Activated CD8-positive, alpha-beta memory T cell treated with anti-CD3 and anti-CD28 coated beads for 1 hour (primary cell): ENCODE measurements at places on chromosomes 12 and 14.

DNA sequence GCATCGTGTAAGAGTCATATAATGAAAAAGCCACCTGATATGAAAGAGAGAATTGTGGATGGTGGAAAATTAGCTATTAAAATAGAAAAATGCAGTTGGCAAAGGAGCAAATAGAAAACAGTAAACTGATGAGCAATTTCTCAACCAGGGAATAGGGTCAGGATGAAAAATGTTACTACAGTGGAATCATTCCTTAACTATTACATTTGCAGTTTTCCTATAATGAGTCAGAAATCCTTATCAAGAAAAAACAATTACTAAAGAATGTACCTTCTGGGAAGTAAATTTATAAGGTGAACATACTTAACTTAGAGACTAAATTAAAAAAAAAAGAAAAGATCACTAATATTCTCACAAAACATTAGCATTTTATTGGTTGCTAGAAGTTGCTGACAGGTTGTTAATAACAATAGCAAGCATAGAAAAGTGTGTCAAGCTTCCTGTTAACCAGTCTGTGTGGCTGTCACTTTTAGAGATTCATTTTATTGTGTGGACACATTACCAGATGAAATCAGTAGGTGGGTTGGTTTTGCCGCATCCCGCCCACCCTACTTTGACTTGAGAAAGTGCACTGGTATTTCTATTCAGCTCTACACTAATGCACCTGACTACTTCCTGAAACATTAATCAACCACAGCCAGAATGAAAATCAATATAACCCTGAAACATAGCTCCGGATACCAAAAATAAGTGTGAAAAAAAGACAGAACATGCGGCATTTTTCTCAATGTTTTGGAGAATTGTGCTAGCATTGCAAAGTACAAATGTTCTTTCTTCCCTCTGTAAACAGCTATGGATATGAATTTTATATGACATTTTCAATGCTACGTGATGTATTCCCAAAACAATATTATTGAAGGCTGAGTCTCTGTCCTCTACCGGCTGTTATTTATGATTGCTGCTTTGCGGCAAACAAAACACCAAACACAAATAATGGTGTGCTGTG is 576.7 kb downstream of the SLC16A7 start:
- DNase-seq: no peak

DNA sequence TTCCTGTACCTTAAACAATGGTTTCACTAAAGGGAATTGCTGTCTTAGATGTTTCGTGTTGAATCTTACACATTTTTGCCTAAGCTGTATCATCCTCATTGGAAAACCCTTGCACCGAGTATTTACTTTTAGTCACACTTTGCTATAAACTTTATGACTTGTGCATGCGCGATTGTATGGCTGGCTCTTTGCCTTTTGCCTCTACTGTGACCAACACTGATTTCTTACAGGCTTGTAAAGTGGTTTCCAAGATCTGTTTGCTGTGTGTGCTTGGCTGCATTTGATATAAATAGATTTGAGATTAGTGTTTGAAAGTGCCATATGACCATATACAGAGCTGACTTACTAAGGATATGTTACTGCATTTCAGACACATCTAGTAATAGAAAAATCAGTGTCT is 40.5 kb downstream of the RASSF3 start:
- DNase-seq: no peak

GRCh38 chr14:33776871-33777270 is 174.0 kb downstream of the EGLN3 start:
- DNase-seq: no peak

DNA sequence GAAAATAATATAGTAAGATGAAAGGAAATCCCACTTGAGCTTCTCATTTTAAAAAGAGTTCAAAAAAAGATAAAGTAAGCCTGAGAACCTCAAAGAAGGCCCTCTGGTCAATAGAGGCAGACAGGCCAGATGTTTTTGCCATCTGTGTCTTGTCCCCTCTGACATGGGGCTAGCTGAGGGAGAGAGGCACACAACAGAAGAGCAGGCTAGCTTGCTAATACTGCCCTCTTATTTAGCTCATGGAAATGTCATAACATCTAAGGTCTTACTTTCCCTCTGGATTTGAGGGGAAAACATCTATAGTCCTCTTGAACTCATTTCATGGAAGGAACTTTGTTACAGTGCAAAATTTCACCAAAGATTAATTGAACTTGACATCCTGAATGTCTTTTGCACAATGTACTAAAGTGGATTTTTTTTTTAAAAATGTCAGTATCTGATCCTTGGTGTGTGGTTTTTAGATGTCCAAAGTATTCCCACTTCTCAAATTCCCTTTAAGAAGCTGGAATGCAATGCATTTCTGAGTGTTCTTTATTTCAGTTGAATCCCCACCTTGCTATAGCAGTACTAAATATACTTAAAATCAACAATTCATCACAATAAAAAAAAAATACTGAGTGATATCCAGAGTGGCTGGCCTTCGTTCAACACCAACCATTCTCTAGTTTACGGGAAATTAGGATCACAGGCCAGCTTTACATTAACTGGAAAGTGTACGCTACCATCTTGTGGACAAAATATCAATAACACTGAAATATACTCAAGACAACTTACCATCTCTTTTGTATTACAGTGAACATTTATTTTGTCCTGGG is 176.7 kb downstream of the PAH start:
- DNase-seq: no peak

- DNase-seq: no peak
These were observed 44.4 kb downstream of the GIT2 start for GRCh38 chr12:109951751-109952150.

GRCh38 chr12:124115976-124116690 is 143.1 kb downstream of the ZNF664 start:
- no peak for DNase-seq

- DNase-seq: no peak
These were observed 174.1 kb upstream of the PDZRN4 start for GRCh38 chr12:41013881-41014642.

DNA sequence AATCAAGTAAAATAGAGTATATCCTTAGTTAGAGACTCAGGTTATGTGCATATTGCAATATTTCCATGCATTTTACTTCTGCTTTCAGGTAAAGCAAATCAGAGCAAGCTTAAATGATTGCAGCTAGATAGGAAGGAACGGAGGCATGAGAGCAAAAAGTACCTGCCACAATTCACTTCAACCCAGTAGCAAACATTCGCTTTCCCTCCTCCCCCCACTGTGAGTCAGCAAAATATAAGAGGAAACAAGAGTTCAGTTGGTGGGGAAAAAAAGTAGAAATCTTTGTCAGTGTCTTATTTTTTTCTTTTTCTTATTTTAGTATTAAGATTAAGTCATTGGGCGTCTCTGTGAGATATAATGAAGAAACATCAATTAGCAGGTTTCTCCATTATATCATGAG is 475.4 kb downstream of the NPAS3 start:
- no peak for DNase-seq
